Activated naive CD8-positive, alpha-beta T cell treated with anti-CD3 and anti-CD28 coated beads for 36 hours (primary cell): ENCODE measurements at places on chromosomes 1 and 21. TPM values are rescaled to one million over a fixed set of nuclear protein-coding genes. Genes with fewer than 3 reads are reported as not detected.

The FBXO2 gene
- 1.7 TPM for total RNA-seq

The SERPINC1 gene
- total RNA-seq = not detected

The CELA2A gene
- not detected for total RNA-seq

The NTMT2 gene
- total RNA-seq = not detected

The TRNP1 gene
- 0.40 TPM for total RNA-seq

The NHLH1 gene
- total RNA-seq = 0.34 TPM

The NES gene
- 0.04 TPM for total RNA-seq

The ABCA4 gene
- not detected for total RNA-seq

The DNM3 gene
- 0.35 TPM for total RNA-seq
